ENCODE measurements at places on chromosomes 11 and 22.

GRCh38 chr11:12303421-12304149, 73.8 kb upstream of the PARVA start:
- DNase-seq: no peak

DNA sequence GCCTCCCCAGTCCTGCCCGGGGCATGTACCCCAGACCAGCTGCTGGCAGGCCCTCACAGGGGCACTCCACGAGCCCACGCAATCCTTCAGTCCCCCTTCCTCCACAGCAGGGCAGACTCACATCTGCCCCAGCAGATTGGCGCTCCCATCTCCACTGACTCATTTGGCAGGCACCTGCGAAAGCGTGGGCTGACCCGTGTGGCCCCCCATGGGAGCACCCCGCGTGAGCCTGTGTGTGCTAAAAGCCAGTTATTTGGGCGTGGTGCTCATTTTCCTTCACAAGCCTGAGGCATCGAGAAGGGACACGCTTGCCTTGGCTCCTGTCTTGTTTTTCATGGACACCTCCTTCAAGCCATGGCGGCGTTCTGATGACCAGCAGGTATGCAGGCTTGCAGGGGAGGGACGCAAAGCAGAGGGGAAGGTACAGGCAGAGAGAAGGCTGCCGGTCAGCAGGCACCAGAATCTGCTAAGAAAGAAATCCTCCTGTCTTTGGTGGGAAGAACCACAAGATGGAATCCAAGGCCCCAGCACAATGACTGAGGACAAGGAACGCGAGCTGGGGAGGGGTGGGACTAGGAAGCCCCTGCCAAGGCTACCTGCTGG, 8.6 kb downstream of the NECTIN1 start:
- DNase-seq: no peak

- no peak for DNase-seq
These were observed 41.0 kb upstream of the TENM4 start for GRCh38 chr11:79481795-79482194.

DNA sequence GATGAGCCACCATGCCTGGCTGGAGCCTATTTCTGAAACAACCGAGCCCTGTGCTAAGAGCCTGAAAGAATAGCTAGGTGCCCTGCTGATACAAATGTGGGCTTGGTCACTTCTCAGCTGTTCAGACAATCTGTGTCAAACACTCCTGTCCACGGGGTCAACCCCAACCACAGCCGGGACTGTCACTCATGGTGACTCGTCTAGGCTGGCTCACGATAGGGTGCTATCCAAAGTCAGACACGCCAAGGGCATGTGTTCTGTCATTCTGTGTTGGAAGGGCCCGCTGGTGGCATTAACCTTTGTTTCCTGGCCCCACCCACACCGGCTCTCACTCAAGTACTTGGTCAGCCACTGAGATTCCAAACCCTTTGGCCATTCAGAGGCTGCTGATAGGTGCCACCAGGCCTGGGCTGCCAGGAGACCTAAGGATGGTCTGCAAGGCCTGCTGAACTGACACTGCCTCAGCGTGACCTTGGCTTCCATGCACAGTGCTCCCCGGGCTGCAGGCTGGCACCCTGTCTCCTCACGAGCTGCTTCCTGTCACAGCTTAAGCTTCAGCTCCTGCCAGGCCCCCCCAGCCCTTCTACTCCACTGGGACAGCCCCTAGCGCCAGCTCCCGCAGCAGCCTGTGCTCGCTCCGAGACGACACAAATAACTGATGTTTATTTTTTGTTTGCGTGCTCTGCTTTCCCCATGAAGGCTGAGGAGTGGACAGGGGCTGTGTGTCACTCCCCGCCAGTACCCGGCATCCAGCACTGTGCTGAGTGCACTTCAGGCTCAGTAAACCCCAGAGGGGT, 14.2 kb upstream of the CDC42BPG start:
- DNase-seq: no peak

DNA sequence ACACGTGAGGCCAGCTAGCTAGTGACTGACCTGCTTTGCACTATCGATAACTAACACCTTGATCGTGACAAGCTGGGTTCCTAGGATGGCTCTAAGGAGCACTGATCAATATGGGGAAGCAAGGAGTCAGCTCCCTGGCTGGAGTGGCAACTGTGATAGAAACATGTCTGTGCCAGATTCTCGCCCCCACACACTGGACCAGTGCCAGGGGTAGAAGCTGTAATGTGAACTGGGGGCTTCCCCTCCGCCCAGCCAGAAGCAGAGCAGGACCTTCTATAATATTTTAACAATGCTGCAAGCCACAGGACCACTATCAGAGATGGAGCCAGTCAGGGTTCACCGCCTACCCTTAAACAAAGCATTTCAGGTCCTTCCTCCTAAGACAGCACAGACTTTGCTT, 96.5 kb downstream of the DSCAML1 start:
- DNase-seq: no peak

DNA sequence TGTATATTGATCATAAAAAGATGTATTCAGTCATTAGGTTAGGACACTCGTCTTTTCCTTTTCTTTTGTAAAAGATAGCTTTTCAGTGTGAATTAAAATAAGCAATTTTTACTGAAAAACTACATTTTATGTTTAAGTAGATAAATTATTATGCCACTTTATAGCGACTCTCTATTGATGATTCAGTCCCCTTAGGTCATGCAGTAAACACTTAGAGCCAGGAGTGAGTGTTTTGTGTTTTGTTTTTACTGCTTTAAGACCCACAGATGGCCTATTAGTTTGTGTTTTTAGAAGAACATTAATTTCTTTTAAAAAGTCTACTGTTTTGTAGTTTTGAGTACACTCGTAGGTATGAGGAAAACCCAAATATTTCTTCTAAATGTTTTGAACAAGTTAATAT, 86.6 kb downstream of the YAP1 start:
- no peak for DNase-seq

DNA sequence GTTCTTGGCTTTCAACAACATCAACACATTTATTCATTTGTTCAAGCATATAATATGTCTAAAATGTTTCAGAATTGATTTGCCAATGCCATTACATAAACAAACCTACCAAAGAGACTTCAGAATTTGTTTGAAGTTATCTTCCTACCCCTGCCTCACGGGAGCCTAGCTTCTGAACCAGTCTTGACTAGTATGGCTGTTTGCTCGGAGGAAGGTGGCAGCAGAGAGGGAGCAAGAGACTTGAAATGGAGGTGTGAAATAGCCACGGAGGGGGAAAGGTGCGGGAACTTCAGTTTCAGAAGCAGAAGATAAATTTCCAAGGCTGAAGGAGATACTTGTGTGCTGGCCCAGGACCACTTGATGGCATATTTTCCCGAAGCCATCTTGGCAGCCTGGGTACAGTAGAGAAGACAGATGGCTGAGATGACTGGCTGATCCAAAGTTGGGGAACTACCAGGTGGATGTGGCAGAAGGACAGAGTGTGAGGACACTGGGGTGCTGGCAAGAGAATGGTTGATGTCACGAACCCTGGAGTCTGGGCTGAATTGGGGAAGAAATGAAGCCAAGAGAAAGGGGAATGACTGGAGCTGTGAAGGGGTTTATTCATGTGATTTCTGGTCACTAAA, 14.0 kb upstream of the MTCH2 start:
- DNase-seq: no peak
